ENCODE measurements at places on chromosomes 3 and 15.

DNA sequence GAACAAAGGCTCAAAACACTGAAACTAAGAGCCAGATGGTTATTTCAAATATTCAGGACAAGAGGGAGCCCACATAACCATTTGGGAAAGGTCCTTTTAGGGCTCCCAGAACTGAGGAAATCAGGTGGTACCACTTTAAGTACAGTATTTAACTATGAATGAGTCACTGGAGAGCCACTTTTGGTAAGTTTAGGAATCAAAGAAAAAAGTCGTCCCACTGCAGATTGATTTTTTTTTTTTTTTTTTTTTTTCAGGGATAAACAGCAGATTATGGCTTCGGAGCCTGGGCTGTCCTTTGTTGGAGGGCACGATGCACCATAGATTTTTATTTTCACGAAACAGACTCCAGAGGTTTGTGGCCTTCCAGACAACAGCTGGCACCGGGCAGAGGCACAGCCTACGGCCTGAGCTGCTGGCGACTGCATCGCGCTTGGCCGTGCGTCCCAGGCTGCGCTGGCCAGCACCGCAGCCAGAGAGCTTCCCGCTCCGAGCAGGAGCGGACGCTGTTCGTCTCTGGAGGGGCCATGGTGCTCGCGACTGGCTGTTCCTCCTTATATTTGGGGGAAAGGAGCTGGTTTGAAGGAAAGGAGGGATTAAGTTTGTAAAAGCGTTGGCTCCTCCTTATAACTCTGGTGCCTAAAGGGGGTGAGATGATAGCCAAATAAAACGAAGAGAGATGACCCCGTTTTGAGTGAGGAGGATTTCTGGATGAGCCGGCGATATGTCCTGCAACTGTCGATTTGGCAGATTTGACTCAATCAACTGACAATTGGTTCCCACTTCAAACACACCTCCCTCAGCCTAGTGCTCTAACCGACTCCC is 152.9 kb upstream of the GOLIM4 start:
- no peak for DNase-seq

- no peak for DNase-seq
These were observed 135.1 kb downstream of the RBPMS2 start for GRCh38 chr15:64640146-64640871.

- DNase-seq: no peak
These were observed 35.5 kb downstream of the TMEM212 start for GRCh38 chr3:171878461-171879225.

- DNase-seq: peak; percentile 57
These were observed 4.3 kb upstream of the TSEN2 start for GRCh38 chr3:12479919-12480427.

DNA sequence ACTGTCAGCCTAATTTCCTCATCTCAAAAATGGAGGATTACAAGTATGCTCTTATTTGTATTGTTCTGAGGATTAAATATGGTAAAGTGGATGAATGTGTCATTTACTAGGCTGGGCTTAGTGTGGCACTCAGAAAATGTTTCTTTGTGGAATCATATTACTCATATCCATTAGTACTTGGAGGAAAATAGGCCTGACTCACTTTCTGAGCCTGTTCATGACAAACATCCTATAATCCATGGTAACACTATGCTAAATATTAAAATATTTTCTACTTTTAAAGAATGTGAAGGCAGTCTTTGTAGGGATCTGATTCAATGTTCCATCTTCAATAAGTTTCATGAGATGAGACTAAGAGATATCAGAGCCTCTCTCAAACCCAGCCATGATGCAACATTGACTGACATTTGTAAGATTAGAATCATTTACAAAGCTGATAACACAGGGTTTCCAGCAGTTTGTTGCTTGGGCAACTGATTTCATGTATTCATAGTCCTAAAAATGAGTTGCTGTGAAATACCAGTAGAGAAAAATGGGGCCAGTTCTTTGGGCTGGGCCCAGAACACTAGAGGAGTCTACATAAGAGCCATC is 1048.5 kb downstream of the NTRK3 start:
- DNase-seq: no peak

GRCh38 chr3:25503898-25504301 is 75.8 kb downstream of the RARB start:
- DNase-seq: no peak

GRCh38 chr15:74039656-74040010 is 42.7 kb downstream of the GOLGA6A start:
- no peak for DNase-seq

DNA sequence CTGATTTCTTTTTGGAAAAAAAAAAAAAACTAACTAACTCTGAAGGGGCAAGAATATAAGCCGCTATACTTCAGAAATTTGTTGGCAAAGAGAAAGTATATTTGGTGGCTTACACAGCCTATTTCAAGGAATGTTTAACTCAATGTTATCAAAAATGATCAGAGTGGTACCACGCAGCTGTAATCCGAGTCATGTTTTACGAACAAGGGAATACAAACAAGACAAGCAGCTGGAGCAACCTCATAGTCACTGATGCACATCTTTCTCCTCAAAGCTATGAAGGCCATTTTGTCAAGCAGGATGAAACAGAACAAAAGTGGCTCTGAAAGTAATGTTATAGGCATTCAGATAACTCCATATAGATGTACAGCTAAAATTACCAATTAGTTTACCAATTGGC is 81.2 kb downstream of the SCAPER start:
- no peak for DNase-seq

DNA sequence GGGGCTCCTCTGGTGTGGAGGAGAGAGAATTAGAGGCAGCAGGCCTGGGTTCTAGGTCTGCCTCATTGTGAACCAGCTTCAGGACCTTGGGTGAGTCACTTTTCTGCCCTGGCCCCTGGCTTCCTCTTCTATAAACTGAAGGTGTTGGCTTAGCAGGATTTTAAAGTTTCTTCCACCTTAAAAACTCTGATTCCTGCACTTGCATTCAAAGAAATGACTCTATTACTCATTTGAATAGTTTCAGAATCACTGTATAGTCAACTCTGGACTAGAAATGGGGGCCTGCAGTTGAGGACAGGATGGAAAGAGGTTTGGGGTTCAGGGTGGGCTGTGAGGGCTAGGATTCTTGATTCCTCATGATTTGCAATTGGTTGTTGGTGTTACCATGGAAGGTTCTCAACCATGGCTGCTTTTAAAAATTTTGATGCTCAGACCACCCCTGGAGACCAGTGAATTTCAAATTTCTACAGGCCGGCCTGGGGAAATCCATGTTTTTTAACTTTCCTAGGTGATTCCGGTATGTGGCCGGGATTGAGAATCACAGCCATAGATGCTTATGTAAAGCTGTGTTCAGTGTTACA is 19.9 kb downstream of the SMAD3 start:
- DNase-seq: peak; percentile 66

DNA sequence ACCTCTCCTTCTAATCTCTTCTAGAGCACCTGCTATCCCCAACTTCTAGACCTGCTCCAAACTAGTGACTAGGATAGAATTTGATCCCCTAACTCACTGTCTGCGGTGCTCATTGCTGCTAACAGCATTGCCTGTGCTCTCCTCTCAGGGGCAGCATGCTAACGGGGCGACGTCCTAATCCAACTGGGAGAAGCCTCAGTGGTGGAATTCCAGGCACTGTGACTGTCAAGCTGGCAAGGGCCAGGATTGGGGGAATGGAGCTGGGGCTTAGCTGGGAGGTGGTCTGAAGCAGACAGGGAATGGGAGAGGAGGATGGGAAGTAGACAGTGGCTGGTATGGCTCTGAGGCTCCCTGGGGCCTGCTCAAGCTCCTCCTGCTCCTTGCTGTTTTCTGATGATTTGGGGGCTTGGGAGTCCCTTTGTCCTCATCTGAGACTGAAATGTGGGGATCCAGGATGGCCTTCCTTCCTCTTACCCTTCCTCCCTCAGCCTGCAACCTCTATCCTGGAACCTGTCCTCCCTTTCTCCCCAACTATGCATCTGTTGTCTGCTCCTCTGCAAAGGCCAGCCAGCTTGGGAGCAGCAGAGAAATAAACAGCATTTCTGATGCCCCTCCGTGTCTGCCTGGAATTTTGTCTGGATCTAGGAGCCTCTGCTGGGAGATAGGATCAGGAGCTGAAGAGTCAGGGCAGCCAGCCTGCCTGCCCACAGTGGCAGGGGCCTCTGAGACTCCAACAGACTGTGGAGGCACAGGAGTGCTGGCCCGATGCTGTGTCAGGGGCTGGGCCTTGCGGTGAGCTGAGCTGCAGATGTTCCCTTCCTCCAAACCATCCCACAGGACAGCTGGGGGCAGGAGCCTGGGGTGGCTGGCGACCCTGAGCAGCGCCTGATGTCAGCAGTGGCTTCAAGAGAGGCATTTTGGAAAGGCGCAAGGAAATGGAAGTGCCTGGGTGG is 3.0 kb downstream of the ISLR start:
- DNase-seq: no peak

DNA sequence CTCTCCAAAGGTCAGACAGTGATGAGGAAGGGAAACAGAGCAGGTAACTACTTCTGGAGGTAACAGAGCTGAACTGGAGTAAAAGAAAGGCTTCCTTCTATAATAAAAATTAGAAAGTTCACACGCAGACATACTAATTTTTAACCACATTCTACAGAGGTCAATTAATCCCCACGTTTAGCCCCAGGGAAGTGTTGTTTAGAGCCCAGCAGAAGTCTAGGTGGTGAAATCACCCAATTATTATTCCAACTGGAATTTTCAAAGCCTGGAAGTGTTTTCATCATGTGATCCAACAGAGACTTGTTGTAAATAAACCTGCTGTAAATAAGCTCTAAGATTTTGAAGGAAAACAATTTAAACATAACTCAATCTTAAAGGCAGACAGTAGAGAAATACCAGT is 6.8 kb downstream of the ALDH1A2 start:
- DNase-seq: no peak

GRCh38 chr15:83352119-83352518 is 67.7 kb upstream of the BNC1 start:
- no peak for DNase-seq

DNA sequence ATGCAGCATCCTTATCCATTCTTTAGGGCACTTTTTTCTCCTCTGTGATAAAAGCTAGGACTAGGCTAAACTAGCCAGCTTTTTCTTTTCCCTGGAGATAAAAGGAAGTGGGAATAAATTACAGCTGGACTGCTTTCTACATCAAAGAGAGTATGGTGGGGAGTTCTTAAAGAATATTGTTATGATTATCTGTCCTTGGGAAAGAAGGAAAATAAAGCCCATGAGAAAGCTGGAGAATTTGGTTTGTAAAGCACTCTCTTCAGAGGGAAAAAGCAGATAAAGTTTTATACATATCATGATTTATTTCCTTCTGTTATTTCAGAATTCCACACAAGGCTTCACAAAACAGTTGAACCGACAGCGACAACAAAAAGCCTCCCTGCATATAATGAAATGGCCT is 923.0 kb downstream of the DIPK2A start:
- DNase-seq: no peak

- no peak for DNase-seq
These were observed 109.5 kb downstream of the SSR3 start for GRCh38 chr3:156445117-156446090.

GRCh38 chr15:73335026-73335425 is 33.7 kb downstream of the HCN4 start:
- DNase-seq: no peak

DNA sequence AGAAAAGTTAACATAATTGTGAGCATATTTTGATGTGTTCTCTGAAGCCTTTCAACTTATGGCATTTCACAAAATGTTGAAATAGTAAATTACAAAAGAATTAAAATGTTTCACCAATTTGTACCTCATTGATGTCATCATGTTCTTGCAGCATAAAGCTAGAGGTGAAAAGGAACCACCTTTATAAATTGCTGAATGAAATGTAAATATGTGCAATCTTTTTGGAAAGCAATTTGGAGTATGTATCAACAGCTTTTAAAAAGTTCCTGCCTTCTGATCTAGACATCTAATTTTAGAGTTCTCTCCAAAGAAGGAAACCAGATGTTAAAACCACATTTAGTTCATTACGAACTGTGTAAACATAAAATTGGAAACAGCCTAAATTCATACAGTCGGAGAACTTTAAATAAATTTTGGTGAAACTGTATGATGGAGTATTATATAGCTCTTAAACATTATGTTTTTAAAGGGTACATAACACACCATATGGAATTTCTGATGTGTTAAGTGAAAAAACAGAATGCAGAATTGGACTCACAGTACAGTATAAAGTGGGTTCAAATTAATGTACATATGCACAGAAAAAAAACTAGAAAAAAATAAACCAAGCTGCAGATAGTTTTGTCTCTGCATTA is 311.2 kb upstream of the NAALADL2 start:
- DNase-seq: no peak

DNA sequence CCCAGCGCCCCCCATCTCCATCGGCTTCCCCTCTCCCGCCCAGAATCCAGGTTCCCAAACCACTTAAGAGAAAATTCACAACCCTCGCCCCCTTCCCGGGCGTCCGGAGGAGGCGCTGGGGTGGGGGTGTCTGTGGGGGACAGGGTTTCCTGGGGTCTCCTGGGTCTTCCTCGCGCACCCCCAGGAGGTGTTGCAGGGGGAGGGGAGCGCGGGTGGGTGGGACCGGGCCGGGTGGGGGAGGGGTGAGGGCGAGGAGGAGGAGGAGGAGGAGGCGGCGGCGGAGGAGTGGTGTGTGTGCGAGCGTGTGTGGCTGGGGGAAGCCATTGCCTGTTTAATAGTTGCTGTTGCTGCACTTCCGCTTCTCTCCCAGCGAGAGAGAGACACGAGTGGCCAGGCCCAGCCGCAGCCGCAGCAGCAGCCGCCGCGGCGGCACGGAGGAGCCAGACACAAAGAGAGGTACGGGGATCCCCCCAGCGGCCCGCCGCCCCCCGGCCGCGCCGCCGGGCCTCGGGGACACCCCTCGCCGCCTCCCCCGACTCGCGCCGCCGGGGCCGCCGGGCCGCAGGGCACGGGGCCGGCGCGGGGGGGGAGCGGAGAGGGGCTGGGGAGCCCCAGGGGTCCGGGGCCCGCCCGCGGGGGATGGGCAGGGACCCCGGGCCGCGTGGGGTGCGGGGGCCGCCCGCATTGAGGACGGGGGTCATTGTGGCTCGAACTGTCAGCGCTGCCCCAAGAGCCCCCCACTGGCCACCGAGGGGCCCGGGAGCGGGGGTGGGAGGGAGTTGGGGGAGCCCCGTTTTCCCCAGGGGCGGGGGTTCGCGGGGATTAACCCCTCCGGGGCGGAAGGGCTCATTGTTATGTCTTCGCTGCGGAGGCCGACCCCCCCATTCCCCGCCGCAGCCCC is at the start of gene UBE2E1:
Gene UBE2E1, plus strand, starts transcription at position 323 of the 901 bp plus-strand sequence. CDS start 1,315 bp downstream, outside the sequence.
- peak; percentile 74 for DNase-seq

Data from CD4-positive, alpha-beta T cell treated with Interleukin-15 for 4 hours (primary cell).